ENCODE measurements at places on chromosomes 7 and 10. TPM values are rescaled to one million over a fixed set of nuclear protein-coding genes. Genes with fewer than 3 reads are reported as not detected.

WNT2 gene
- not detected for total RNA-seq

SFTPA1 gene
- not detected for total RNA-seq

ITIH5 gene
- total RNA-seq, result not detected

GATA3 gene
- total RNA-seq, result 61.5 TPM

UCN3 gene
- not detected for total RNA-seq

TPK1 gene
- total RNA-seq, result 15.0 TPM

DGKB gene
- not detected for total RNA-seq

MYO1G gene
- total RNA-seq, result 567 TPM

HOXA2 gene
- not detected for total RNA-seq

SLC13A4 gene
- not detected for total RNA-seq

CFAP43 gene
- not detected for total RNA-seq

GRID2IP gene
- 0.14 TPM for total RNA-seq
